ENCODE measurements at places on chromosomes 3 and 15. TPM values are rescaled to one million over a fixed set of nuclear protein-coding genes. Genes with fewer than 3 reads are reported as not detected.
A peak's percentile ranks its signal among the peaks of the same experiment; 100 is the strongest.

GRCh38 chr3:122395582-122395981, 11.6 kb downstream of the FAM162A start:
- no peak overlapping the region for H3K27ac ChIP-seq
- DNase-seq, result no peak
- no peaks in the 10 kb centered on the region for H3K27me3 ChIP-seq
- peaks cover 35% of the 10 kb centered on the region for H3K4me1 ChIP-seq

DNA sequence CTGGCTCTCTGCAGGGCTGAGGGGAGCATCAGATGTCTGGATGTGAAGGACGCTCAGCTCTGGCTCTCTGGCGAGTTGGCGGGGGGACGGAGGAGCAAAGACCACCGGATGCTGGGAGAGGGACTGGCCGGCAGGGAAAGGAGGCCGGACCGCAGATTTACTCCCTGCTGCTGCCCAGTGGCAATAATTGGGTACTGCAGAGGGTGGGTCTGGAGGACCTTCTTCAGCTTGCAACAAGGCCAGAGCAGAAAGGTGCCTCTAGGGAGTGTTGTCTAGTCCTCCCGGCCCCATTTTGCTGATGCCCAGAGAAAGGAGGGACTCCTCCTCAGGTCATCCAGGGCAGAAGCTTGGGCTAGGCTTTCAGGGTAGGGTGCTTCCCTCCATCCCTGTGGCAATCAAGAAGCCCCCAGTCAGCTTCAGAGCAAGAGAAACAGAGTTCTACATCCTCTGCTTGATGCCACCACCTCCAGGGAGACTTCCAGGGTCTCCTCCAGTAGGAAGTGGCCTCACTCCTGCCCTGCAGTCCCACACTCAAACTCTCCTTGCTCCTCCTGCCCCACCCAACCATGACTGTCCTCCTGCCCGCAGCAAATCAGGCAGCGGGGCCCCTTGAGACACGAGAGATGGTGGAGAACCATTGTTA, 20.3 kb upstream of the CSPG4 start:
- H3K27me3 ChIP-seq, result peaks cover 12% of the 10 kb centered on the region
- H3K36me3 ChIP-seq, result no peaks in the 10 kb centered on the region
- no peak overlapping the region for H3K4me3 ChIP-seq
- peak; percentile 66 for DNase-seq

GRCh38 chr3:120033596-120033995, 60.7 kb downstream of the GSK3B start:
- peak overlapping the region; percentile 54 for H3K27ac ChIP-seq
- H3K27me3 ChIP-seq, result no peaks in the 10 kb centered on the region
- peaks cover 15% of the 10 kb centered on the region for H3K36me3 ChIP-seq
- H3K4me3 ChIP-seq, result no peak overlapping the region
- no peak for DNase-seq

Gene ATP6V1A
- total RNA-seq, result 71.0 TPM

DNA sequence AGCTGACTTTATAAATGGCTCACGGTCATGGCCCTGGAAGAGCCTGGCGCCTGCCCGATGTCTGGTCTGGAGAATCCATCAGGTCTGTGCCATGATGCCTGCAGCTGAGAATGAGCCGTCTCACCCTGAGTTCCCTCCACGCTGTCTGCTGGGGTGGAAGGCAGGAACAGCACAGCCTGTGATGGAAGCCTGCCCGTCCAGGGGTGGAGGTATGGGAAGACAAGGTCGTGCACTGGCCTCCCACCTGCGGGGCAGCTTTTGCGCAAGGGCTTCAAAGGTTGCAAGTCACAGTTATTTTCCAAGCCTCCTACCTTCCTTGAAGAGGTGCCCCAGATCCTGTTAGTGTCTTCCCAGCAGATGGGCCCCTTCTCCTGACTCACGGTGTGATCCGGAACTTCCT, 275.5 kb downstream of the FAM43A start:
- no peaks in the 10 kb centered on the region for H3K4me1 ChIP-seq
- DNase-seq, result no peak
- H3K27me3 ChIP-seq, result peaks cover 11% of the 10 kb centered on the region
- H3K27ac ChIP-seq, result no peak overlapping the region
- H3K36me3 ChIP-seq, result no peaks in the 10 kb centered on the region
- H3K4me3 ChIP-seq, result no peak overlapping the region

DNA sequence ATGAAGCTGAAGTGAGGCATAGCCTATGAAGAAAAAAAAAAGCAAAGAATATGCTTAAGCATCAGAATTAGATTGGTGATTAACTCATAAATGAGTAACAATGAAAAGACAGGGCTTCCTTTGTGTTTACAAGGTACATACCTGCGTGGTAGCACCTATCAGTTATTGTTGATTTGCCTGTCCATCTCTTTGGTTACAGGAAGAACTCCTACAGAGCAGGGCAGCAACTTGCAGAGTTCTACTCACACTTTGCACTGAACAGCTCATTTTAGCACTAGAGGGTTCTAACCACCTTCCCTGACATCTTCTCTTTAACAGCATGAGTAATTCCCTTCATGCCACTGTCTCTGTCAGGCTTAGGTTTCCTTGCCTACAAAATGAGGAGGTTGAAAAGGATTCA, 166.0 kb downstream of the DPH6 start:
- no peaks in the 10 kb centered on the region for H3K27me3 ChIP-seq
- no peak overlapping the region for H3K4me3 ChIP-seq
- peaks cover 13% of the 10 kb centered on the region for H3K4me1 ChIP-seq
- DNase-seq, result no peak

Gene IQCH
- 5.2 TPM for total RNA-seq

DNA sequence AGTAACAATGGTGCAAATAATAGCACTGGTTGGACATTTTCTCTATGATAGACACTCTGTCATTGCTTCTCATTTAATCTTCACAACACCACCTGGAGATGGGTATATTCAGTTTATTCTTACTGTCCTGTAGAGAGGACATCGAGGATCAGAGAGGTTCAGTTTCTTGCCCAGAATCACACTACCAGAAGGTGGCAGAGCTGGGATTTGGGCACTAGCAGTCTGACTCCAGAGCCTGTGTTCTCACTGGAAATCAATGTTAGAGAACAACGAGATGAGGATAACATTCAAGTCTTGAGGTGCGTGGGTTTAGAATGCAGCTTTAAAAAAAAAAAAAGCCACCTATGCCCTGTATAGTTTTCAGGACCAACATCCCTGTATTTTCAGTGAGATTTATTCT, 127.8 kb downstream of the SYNPR start:
- no peaks in the 10 kb centered on the region for H3K27me3 ChIP-seq
- no peak overlapping the region for H3K27ac ChIP-seq
- H3K4me1 ChIP-seq, result no peaks in the 10 kb centered on the region

DNA sequence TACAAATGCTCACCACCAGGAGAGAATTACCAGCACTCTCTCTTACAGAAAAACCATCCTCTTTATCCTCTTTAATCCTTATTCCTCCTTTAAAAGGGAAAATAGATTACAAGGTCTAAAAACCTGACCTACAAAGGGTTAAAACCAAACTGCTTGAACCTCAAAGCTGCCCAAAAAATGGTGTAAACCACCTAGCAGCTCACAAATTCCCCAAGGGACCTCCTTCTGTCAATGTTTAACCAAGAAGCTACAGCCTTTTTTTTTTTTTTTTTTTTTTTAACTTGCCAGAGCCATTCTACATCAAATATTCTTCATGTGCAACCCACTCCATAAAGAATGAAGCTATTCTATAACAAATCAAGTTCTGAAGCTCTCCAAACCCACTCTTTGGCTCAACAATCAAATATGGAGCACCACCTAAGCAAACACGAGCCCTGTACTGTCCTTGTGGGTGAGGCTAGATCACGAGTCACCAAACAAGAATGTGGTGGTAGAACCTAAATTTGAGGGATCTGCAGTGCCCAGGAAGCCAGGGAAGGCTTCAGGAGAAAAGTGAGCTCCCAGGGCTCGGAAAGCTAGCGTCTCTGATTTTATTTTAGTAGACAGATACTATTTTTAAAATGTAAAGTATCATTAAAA, 20.1 kb downstream of the OSBPL10 start:
- H3K27ac ChIP-seq, result peak overlapping the region; percentile 34
- no peak for DNase-seq
- H3K4me3 ChIP-seq, result no peak overlapping the region
- H3K27me3 ChIP-seq, result no peaks in the 10 kb centered on the region
- H3K4me1 ChIP-seq, result peaks cover 27% of the 10 kb centered on the region

Gene TNIK
- 15.7 TPM for total RNA-seq

DNA sequence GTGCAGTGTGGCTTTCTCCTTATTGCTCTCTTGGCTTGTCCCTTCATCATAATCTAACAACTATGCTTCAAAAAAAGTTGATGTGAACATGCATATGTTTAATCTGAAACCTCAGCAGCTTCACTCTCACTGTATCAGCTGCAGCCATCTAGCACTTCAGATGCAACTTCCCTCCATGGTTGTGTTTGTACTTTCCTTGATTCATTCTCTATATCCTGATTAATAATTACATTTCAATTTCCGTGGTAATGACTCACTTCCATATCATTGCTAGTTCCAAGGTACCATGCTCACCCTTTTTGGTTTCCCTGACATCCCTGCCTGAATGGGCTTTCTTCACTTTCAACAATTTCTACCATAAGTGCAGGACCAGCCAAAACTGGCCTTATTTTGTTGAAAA, 51.2 kb downstream of the MDFIC2 start:
- H3K36me3 ChIP-seq, result no peaks in the 10 kb centered on the region
- H3K4me3 ChIP-seq, result no peak overlapping the region
- H3K4me1 ChIP-seq, result no peaks in the 10 kb centered on the region
- no peak overlapping the region for H3K27ac ChIP-seq
- no peak for DNase-seq
- peaks cover 12% of the 10 kb centered on the region for H3K27me3 ChIP-seq

GRCh38 chr15:69520067-69520466, 67.4 kb downstream of the RPLP1 start:
- H3K4me1 ChIP-seq, result peaks cover 19% of the 10 kb centered on the region
- no peaks in the 10 kb centered on the region for H3K36me3 ChIP-seq
- no peak for DNase-seq
- peaks cover 55% of the 10 kb centered on the region for H3K27me3 ChIP-seq
- no peak overlapping the region for H3K27ac ChIP-seq

Gene ITIH3
- 1.2 TPM for total RNA-seq

- H3K27me3 ChIP-seq, result peaks cover 5% of the 10 kb centered on the region
- H3K4me3 ChIP-seq, result no peak overlapping the region
- H3K36me3 ChIP-seq, result no peaks in the 10 kb centered on the region
Measured at GRCh38 chr3:183541738-183542137, 13.8 kb downstream of the KLHL6 start.

Gene COL6A5
- not detected for total RNA-seq

DNA sequence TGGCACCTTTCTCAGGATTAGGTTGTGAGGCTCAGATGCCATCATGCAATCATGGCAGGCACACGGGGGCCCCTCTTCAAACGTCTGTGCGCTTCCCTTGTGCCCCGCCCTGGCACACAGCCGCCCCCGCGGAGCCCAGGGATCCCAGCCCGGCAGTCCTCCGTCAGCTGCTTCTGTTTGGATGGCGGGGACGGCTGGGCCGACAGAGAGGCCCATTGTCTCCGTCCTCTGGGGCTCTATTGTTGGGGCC, 849 bp upstream of the HDAC11 start:
- peak overlapping the region; percentile 82 for H3K4me3 ChIP-seq
- peak overlapping the region; percentile 94 for H3K27ac ChIP-seq
- DNase-seq, result no peak

DNA sequence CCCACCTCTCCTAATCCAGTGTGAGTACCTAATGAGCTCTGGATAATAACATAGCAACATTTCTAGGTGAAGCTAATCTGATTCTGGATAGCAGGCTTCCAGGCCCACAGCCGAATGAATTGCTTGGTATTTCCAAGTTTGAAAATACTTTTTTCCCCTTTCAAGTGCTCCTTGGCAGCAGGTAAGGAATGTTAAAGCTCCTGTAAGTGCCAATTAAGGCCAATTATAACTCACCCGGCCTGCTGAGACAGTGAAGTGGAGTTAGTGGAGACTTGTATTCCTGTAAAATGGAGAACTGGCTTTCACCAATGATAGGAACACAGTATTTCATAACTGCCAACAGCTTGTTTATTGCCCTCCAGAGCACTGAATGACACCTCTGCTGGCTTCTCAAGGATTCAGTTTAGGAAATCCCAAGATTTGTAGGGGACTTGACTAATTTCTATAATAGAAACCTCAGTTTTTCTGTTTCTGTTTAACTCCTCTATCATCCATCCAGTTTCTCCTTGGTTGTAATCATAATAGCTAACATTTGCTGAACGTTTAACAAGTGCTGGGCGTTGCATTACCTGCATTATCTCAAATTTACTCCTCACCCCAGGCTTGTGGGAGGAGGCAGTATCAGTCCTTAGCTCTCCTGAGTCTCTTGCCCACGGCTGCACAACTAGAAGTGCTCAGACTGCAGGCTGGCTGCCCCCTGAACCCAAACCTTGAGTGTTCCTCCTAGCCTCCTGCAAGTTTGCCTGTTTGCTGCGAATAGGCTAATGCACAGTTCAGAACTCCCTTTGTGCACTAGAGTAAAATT, 52.7 kb upstream of the SCAANT1 start:
- H3K27me3 ChIP-seq, result no peaks in the 10 kb centered on the region
- H3K27ac ChIP-seq, result peak overlapping the region; percentile 94
- H3K4me1 ChIP-seq, result peaks cover 68% of the 10 kb centered on the region

GRCh38 chr3:185825006-185825638, at the start of gene IGF2BP2:
Gene IGF2BP2, minus strand, starts transcription at chr3:185825042. Its CDS starts 82 bp downstream, at chr3:185824960.
- peaks cover 30% of the 10 kb centered on the region for H3K4me1 ChIP-seq
- no peaks in the 10 kb centered on the region for H3K27me3 ChIP-seq
- peak within 1 kb of the TSS; percentile 93 for H3K4me3 ChIP-seq
- H3K36me3 ChIP-seq, result peaks cover 21% of the 10 kb centered on the region

Gene RASL12
- 0.40 TPM for total RNA-seq

DNA sequence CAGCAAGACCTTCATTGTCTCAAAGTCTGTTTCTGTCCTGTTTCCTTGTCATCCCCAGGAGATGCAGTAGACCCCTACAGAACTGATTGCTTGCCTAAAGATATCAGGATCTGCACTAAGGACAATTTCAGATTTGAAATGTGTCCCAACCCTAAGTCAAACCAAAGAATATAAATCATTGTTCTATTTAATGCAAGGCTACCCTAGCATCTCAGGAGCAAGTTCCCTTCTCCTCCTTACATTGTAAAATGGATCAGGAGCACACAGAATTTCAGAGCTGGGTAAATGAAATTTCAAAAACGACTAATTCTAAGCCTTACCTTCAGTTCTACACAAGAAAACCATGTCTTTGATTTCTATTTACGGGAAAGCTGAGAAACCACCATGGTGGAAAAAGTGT, 360.9 kb upstream of the KCNH8 start:
- DNase-seq, result no peak
- no peak overlapping the region for H3K27ac ChIP-seq
- H3K36me3 ChIP-seq, result no peaks in the 10 kb centered on the region
- H3K27me3 ChIP-seq, result peaks cover 4% of the 10 kb centered on the region

DNA sequence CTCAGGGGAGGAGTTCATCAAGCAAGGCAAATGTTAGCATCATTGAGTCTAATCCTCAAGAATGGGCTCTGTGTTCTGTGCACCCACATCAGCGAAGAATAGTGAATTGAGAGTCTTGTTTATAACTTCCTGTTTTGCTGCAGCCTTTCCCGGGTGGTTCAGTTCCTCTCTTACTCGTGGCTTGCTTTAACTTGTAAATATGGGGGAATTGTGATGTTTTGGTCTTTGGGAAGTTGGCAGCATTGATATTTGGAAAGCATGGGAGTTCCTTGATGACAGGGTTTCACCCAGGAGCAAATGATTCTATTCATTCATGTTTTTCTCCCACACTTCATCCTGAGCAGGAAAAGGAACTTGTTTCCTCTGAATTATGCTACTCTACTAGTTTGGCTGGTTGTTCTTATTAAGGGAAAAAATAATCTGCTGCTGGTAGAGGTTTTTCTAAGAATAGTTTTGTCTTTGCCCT, 40.4 kb downstream of the GPD1L start:
- H3K4me3 ChIP-seq, result no peak overlapping the region
- peaks cover 5% of the 10 kb centered on the region for H3K27me3 ChIP-seq
- no peak for DNase-seq
- H3K4me1 ChIP-seq, result peaks cover 14% of the 10 kb centered on the region
- peak overlapping the region; percentile 12 for H3K27ac ChIP-seq
